T follicular helper cell (primary cell): ENCODE measurements at places on chromosomes 1 and 21.

DNA sequence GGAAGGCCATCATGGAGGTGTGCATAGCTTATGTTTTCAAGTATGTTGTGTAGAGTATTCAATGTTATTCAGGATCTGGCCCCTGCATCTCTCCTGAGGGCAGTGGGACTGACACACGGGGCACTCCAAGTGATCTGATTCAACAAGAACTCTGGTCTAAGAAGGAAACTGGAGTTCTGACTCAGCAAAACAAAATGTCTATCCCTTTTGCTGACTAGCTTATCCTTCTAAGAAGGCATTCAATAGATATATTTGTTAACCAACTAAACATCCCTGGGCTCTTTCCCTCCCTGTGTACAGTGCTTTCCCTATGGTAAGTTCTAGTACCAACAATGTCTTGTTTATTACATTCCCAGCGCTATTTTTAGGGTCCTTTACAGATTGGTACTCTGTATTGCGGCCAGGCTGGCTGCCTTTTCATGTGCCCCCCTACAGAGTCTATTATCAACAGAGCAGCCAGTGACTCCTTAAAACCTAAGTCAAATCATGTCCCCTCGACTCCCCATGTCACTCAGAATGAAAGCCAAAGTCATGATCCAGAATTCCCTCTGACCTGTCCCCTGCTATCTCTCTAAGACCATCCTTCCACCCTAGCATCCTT lies 304.9 kb downstream of the KCNH1 start:
- DNase-seq: no peak

DNA sequence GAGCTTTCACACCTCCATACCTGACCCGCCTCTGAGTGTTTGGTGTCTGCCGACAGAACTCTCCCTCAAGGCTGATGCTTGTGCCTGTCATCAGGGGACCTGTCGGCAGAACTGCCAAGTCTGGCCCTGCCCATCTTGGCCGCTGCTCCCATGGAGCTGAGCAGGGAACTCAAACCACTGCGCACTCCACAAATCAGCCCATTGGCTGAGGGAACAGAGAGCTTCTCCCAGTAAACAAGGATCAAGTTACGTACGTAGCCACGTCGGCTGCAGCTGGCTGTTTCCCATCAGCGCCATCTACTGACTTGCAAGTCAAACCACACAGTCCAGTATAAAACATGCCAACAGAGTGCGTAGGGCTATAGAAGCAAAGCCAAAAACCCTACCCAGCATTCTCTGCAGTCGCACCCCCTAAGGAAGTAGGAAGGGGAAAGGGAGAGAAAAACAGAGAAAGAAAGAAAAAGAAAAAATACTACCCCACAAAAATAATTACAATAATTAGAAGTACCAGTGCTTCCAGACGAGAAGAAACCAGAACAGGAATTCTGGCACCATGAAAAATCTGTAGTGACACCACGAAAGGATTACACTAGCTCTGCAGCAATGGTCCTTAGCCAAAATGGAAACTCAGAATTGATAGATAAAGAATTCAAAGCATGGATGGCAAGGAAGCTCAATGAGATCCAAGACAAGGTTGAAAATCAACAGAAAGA lies 13.1 kb downstream of the KRTAP13-1 start:
- DNase-seq: no peak

GRCh38 chr1:172609528-172609927 lies 49.4 kb upstream of the FASLG start:
- DNase-seq: no peak

- DNase-seq: no peak
These were observed 658.5 kb downstream of the AJAP1 start for GRCh38 chr1:5312862-5313261.

DNA sequence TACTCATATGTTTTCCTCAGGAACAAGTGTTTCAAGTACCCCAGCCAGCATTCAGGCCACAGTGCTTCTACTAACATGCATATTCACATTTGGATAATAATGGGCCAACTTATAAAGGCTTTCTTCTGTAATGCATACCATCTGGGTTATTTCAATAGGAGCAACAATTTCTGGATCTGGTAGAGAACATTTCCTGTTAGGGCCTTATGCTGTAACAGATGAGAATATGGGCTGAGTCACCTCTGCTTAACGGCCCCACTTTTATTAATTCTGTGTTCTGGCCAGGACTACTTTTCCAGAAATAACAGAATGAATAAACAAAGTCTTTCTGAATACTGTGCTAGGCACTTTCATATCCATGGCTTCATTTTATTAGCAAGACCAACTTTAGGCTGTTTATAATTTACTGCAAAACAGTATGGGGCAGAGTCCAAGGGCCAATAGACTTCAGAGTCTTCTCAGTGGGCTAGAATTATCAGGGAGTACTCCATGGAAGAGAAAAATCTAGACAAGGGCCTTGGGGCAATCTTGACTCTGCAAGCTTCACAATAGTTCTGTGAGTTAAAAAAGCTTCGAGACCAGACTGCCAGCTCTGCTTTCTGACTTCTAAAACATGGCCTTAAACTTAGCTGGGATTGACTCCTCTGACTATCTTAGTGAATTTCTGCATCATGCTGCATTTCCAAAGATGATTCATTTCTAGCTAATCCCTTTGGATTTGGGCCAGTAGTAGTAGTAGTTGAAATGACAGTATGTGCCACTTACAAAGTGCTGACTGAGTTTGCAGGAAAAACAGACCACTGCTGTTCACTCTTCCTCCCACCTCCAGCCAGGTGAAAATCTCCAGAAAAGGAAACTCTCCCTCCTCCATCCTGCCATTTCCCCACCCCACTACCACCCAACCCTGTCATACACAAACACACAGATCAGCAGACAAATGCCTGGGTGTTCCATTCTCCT lies 8.2 kb upstream of the SSX2IP start:
- no peak for DNase-seq

DNA sequence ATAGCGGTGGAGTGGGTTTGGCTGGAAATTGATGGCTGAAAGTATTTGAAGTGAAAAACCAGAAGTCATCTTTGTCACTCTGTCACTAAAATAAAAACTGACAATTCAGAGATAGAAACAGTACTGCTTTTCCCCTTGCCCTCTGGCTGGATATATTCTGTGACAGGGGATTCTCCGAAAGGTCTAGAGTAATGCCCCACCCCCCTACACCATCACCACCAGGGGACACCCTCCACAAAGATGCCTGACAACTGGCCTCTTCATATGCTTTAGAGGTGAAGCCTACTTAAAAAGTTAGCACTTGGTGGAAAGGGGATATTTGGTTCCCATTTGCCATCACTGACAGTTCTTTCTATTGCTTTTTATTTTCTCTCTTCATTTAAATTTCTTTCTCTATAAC lies 73.5 kb downstream of the SGIP1 start:
- DNase-seq: no peak

- DNase-seq: no peak
These were observed 38.8 kb downstream of the WNT4 start for GRCh38 chr1:22104094-22104493.

GRCh38 chr1:209652873-209653401 lies 712 bp upstream of the LAMB3 start:
- no peak for DNase-seq

DNA sequence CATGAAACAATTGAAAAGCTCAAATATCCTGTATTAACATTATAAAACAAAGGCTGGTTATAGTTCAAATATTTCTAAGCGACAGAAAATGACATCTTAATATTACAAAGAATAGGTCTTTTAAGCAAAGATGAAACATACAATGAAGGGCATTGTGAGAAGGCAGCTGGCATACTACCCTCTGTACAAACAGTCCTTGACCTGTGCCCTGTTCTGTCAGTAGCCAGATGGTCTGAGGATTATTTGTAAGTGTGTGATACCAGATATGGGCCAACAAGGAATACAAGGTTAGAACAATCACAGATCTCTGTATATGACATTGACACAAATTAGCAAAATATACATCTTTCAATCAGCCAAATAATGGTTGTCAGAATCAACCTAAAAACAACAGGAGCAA lies 1350.4 kb downstream of the AMY1C start:
- DNase-seq: no peak

DNA sequence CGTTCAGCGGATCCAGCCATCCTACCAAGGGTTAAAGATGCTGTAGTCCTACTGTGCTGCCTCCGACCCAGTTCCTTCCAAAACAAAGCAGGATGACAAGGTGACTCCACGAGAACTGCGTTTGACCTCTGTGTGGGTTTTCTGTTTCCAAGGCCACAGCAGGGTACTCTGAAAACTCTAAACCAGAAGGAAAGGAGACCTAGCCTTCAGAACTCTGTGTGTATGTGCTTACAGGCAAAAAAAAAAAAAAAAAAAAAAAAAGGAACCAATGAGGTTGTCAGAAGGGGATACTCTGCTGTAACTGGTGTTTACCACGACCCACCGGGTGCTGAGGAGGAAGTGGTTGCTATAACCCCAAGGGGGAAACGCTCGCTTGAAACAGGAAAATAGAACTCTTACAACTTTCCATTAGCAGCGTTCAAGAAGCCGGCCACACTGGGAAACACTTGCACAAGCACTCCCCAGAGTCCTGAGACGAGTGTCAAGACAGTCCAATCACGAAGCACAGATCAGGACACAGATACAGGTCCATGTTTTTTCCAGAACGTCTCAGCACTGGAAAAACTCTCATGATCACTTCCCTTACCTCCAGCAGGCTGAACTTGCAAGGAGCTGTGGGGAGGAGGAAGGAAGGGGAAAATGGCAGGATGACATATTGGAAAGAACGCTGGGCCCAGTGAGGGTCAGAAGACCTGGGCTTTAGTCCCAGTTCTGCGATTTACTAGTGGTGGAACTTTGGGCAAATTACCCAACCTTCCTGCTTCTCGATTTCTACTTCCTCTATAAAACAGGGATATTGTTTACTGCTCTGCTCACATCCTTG lies 64.0 kb downstream of the ITPKB start:
- DNase-seq: peak; percentile 75

- no peak for DNase-seq
These were observed 31.0 kb downstream of the MATN1 start for GRCh38 chr1:30692201-30692947.

- no peak for DNase-seq
These were observed 17.2 kb upstream of the SEMA4A start for GRCh38 chr1:156135930-156136871.

DNA sequence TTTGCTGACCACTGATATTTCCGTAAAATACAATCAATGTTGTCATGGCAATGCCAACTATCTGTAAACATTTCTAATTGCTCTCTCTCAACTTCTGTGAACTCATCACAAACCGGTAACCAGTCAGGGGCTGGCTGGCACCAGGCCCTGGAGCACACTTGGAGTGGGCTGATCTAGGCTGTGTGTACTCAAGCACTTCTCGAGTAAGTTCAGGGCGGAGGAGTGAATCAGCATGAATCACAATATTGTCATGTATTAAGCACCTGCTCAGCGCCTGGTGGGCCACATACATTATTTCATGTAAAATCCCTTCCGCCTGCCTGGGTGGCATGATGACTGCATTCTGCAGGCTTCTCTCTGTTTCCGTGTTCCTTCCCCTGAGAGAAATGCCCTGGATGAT lies 212.4 kb downstream of the FOXD2 start:
- DNase-seq: no peak

DNA sequence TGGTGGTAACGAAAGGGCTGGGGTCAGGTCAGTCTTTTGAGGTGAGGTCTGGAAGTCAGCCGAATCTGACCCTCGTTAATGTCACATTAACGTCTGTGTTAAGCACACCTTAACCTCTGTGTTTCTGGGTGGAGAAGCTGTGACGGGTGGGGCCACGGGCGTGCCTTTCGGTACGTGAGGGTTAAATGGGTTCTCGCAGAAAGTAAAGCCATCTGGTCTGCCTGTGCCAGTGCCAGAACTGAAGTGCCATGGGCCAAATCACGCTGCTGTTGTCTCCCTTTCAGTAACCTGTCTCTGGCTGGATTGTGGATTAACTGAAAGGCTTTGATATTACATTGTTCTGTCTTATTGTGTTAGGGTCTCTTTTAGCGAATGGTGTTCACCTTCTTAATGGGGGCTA lies 14.4 kb downstream of the URB2 start:
- no peak for DNase-seq

GRCh38 chr1:42420911-42421585 lies 34.8 kb downstream of the ZMYND12 start:
- DNase-seq: no peak

DNA sequence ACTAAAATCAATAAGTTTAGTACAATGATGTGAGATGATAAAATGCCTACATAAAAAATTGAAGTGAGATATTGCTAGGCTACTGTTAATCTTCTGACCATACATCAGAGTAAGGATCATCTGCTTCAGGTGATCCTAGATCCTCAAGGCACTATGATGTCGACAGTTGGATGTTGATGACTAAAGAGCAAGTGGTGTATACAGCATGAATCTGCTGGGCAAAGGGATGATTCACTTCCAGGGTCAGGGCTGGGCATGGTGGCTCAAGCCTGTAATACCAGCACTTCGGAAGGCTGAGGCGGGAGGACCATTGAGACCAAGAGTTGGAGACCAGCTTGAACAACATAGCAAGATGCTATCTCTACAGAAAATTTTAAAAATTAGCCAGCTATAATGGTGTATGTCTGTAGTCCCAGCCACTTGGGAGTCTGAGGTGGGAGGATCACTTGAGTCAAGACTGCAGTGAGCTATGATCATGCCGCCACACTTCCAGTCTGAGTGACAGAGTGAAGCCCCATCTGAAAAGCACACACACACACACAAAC lies 24.6 kb downstream of the NUF2 start:
- no peak for DNase-seq

- no peak for DNase-seq
These were observed 18.9 kb upstream of the COL6A2 start for GRCh38 chr21:46078978-46079351.

GRCh38 chr1:110259770-110260169 lies 49.7 kb downstream of the KCNC4 start:
- DNase-seq: no peak

DNA sequence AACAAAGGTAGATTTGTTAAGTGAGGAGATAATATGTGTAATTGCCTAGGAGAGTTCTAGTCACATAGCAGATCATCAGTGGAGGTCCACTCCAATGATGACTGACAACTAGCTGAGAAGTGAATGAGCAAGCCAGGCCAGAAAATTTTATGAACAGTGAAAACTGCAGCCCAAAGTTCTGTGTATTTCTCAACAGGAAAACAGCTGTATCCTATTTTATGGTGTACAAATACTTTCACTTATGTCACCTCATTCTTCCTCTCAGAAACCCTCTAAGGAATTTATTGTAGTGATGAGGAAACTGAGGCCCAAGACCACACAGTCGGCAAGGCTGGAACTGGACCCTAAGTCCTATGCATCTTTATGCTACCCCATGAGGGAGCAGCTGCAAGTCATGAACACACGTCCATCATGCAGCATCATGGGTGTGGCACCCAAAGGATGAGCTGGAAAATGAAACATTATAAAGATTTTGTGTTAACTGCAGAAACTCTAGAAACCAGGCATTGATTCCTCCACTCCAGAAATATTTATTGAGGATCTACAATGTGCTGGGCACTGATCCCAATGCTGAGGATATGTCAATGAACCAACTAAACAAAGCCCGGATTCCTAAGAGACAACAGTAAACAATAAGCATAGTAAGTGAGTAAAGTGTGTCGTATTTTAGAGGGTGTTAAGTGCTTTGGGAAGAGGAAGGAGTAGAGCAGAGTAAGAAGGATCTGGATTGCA lies 99.5 kb upstream of the DUSP10 start:
- no peak for DNase-seq
